Hippocampal formation (tissue), 2 donors: ENCODE measurements at places on chromosomes 1 and 21.

DNA sequence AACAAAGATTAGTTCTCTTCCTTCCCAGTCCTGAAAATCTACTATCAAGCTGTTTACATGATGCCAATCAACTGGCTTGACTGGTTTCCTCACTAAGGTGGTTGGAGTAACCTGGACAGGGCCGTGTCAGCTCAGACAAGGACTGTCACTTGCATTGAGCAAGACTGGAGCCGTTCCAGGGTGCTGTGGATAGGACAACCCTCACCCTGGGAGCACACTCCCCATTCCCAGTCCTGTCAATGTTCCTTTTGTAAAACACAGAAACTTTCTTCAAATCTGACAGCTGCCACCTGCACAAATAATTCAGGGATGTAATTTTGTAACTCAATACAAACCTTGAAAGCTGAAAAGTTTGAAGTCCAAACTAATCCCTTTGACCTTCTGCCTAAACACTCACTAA lies 31.4 kb downstream of the PLPP3 start:
- no peak for DNase-seq

GRCh38 chr1:203177470-203178039 lies 1.9 kb upstream of the MYBPH start:
- no peak for DNase-seq

- no peak for DNase-seq
These were observed 411.0 kb upstream of the NEGR1 start for GRCh38 chr1:72693376-72693775.

- DNase-seq = no peak
These were observed 34.2 kb downstream of the KCNQ4 start for GRCh38 chr1:40817791-40818263.

GRCh38 chr1:98792123-98792522 lies 130.6 kb downstream of the SNX7 start:
- no peak for DNase-seq

GRCh38 chr1:167532375-167532774 lies 14.0 kb upstream of the CD247 start:
- no peak for DNase-seq

DNA sequence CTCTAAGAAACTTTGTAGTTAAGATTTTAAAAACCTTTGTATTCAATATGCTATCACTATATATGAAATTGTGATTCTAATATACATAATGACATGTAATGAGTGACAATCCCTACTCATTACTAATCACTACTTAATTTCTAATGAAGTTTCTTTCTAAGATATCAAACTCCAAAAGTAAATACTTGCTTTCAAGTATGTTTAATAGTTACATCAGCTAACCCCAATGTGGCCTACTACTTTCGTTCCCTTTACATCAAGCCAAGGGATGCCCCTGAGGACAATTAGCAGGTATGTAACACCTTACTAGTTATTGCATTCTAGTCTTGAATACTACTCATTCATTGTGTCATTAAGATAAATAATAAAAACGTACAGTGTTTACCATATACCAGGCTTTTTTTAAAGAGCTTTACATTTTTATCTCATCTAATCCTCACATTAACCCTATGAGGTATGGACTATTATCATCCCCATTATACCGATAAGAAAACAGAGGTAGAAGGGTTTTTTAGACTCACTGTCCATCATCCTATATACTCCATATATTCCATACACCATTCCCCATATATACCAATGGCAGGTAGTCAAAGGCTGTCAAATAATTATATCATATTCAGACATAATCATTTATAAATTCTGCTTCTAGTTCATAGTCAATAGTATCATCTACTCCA lies 4.2 kb downstream of the PPP1R15B start:
- no peak for DNase-seq

GRCh38 chr1:223776075-223776814 lies 63.9 kb downstream of the CAPN2 start:
- no peak for DNase-seq

- no peak for DNase-seq
These were observed 115.6 kb upstream of the ADAMTS5 start for GRCh38 chr21:27082431-27083010.

GRCh38 chr1:225514671-225515081 lies 86.8 kb upstream of the LBR start:
- DNase-seq = no peak

DNA sequence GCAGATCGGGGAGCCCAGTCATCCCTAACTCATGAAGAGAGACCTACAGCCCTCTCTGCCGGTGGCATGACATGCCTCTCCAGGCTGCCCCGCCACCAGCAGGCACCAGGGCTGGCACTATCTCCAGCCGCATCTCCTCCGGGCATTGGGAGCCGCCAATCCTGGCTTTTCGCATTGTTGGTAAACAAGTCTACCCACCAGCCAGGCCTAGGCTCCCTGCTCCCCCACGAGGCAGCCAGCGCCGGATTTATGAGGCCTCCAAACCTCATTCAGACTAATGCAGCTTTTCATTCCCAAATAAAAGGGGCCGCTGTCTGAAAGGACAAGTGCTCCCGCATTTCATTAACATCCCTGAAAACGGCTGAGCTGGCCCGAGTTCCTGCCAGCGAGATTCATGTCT lies 3.4 kb upstream of the GRIK3 start:
- DNase-seq = no peak

- DNase-seq = no peak
These were observed 533.4 kb downstream of the MATN1 start for GRCh38 chr1:30189818-30190500.

- no peak for DNase-seq
These were observed 69.9 kb upstream of the IGSF21 start for GRCh38 chr1:18037651-18038050.

GRCh38 chr1:3155926-3156220 lies 86.9 kb downstream of the PRDM16 start:
- DNase-seq = no peak

DNA sequence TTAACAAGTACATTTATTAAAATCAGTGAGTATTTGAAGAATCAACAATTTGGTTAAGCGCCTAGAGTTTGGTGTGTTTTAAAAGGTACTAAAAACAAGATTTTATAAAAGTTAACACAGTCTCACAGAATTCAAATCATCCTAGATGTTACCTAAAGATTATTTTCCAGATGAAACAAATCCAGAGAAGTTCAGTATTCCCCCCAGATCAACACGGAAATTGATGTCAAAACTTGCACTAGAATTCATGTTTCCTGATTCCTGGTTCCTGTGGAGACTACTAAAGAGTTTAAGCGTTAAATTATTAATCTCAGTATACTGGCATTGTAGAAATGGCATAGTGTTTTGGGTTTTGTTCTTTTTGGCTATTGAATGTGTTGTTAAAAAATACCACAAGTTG lies 1.4 kb downstream of the PTBP2 start:
- peak; percentile 67 for DNase-seq

DNA sequence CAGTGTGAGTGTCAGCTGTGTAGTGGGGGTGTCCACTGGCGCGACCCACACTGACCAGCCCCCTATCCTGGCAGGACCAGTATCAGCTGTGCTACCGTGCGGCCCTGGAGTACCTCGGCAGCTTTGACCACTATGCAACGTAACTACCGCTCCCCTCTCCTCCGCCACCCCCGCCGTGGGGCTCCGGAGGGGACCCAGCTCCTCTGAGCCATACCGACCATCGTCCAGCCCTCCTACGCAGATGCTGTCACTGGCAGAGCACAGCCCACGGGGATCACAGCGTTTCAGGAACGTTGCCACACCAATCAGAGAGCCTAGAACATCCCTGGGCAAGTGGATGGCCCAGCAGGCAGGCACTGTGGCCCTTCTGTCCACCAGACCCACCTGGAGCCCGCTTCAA lies 28.1 kb upstream of the KDM4A start:
- DNase-seq = no peak

DNA sequence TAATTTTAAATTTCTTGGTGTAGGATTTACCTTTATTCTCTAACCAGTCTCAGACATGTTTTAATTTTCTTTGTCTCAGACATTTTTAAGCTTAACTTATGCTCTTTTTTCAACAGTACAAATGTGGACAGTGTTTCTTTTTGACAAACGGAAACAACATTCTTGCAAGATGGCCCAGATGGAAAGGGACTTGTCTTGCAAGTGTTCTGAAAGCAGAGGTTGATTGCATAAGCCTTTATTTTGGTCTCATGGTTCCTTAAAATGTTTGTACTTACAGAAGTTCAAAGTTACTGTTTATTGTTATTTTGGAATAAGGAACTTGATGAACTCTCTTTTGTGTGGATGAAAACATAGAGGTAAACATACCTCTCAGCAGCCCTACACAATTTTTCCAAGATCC lies 22.9 kb downstream of the SMAP2 start:
- no peak for DNase-seq

DNA sequence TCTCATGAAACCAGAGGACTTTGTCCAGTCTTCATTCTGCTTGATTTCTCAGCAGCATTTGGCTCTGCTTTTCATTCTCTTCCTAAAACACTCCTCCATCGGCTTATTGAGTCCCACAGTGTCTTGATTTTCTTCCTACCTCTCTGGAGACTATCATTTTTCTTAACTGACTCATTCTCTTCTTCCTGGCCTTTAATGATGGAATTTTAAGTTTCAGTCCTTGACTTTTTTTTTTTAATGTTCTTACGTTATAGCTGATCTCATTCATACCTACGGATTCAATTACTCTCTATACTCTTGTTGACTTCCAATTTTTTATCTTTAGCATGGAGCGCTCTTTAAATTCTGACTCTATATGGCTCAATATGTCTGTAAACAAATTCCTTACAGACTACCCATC lies 111.1 kb downstream of the NEK7 start:
- DNase-seq = no peak

DNA sequence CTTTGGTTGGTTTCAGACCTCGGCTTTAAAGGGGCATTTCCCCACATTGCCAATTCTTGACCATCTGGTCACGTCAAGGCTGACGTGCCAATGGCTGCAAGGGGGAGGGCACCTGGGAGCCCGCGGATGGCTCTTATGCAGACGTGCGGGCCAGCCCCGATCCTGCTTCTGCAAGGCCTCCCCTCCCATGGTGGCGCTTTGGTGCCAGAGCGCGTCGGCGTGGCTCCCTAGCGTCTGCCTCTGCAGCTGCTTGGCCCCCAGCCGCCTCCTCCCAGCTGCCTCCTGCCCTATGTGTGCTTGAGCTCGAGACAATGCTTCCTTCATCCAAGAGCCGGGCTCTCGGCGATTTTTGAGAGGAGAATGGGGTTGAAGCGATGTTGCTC lies 29.1 kb downstream of the SKI start:
- DNase-seq = peak; percentile 85

GRCh38 chr1:1402072-1402900 lies 3.2 kb upstream of the CCNL2 start:
- no peak for DNase-seq

DNA sequence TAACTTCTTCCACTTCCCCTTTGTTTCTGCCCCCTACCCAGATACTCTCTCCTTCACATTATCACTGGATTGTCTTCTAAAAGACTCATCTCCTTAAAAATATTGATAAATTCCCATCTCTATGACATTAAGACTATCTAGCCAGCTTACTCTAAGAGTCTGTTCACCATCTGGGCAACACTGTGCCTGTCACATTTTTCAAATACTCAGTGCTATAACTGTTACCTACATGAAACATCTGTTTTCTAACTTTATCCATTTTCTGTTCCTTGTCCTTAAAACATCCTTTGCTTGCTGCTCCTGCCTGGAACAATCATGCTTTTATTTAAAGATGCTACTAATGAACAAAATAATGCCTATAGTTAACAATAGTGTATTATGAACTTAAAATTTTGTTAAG lies 81.4 kb downstream of the NCAM2 start:
- DNase-seq = no peak

DNA sequence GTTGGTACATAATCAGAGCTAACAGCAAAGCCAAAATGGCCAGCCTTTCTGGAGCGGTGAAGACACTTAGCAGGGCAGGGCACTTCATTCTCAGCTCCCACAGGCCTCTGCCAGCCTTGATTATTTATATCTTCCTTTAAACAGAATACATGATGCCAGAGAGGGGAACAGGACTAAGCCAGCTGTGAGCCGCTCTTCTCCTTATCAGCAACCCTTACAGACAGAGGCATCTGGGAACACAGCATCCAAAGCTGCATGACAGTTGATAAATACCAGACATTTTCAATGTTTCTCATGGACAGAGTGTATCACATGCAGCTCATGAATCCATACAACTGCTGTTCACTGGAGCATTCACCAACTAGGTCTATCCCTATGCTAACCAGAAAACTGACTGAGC lies 29.1 kb downstream of the DNAJC11 start:
- DNase-seq = no peak

DNA sequence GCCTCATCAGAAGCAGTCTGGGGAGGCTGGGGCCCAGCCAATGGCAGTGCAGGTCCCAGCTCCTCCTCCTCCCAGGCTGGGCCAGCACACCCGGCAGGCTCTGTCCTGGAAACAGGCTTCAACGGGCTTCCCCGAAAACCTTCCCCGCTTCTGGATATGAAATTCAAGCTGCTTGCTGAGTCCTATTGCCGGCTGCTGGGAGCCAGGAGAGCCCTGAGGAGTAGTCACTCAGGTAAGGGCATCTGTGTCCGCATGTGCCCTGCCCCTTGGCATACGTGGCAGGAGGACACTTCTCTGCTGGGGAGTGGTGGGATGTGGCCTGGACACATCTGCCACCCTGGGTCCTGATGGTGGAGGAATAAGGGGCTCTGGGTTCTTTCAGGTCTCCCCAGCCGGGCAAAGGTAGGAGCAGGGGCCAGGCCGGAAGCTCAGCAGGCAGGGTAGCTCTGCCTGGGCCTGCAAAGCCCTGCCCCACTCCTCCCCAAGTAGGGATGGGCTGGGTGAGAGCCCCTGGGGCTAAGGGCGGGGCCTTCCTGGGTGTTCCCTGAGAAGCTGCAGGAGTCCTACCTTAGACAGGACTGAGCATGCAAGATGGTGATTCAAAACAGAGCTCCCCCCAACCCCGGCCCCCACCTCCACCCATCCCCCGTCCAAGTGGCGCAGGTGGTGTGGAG lies at the start of gene GJB5:
Gene GJB5 (plus strand): TSS at position 84 of the 674 bp plus-strand sequence. CDS start 2,284 bp downstream, outside the sequence.
- no peak for DNase-seq

DNA sequence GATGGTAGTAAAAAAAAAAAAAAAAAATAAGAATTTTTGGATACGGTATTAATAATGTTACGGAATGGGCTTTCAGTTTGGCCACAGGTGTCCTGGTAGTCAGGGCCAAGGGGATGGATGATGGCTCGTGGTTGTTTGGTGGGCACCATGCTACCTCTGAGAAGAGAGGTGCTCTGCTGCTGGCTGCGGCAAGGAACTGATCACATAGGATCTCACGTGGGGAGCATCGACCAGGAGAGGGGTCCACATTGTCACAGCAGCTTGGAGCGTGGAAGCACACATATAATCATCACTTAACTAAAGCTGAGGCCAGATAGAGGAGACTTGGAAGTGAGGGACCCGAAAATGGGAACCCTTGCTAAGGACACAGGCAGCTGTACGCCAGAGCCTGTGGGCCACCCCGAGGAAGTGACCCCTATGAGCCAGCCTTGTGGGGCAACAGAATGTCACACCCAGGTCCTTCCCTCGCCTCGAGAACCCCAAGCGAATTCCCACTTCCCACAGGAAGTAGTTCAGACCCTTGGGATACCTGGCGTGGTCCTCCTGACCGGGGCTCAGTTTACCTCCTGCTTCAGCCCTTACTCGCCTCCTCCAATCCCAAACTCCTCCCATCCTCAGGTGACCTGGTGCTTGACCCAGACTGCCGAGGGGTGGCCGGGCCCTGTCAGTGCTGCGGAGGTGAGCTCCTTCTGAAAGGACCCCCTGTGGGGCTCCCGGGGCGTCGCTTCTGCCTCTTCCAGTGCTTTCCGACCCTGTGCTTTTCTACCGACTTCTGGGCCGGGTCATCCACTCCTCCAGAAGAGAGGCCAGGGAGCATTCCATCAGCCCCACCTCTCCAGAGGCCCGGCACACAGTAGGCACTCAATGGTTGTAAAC lies 222.0 kb downstream of the CAMTA1 start:
- DNase-seq = no peak

GRCh38 chr1:36486439-36487335 lies 4.0 kb upstream of the CSF3R start:
- DNase-seq = peak; percentile 30
